Hindlimb muscle (tissue), 1 donor: ENCODE measurements at places on chromosomes 2 and 18. TPM values are rescaled to one million over a fixed set of nuclear protein-coding genes. Genes with fewer than 3 reads are reported as not detected.

DNA sequence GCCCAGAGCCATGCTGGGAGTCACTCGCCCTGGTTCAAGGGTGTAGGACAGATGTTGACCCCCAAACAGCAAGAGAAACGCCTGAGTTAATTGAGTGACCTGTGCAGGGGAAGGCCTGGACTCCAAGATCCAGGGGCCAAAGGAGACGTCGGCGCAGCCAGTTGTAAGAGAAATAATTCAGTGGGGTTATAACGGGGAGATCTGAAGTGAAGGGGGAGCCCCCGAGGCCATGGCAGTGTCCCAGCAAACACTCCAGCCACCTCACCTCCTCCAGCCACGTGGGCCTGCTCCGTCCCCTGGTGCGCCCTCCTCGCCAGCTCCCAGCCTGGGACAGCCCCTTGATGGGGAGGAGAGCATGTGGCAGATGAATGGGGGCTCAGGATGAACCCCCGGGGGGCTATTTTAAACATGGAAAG, 130.7 kb upstream of the GPC1 start:
- no peak for DNase-seq

GRCh38 chr2:69170661-69171060, 157.7 kb downstream of the ANTXR1 start:
- DNase-seq, result no peak

The CACNB4 gene
- polyA plus RNA-seq, result 6.4 TPM

The ATP5MC3 gene
- polyA plus RNA-seq, result 213 TPM

The GRHL1 gene
- polyA plus RNA-seq, result 1.9 TPM

The IL36B gene
- not detected for polyA plus RNA-seq
